ENCODE measurements at places on chromosomes 16 and 17.
A peak's percentile ranks its signal among the peaks of the same experiment; 100 is the strongest.

- DNase-seq = no peak
Measured at GRCh38 chr16:88404769-88405168, 22.0 kb downstream of the ZNF469 start.

GRCh38 chr17:43641416-43641815, 20.3 kb downstream of the MEOX1 start:
- no peak for DNase-seq

- no peak for DNase-seq
Measured at GRCh38 chr16:81008505-81008789, 1.4 kb downstream of the CENPN start.

DNA sequence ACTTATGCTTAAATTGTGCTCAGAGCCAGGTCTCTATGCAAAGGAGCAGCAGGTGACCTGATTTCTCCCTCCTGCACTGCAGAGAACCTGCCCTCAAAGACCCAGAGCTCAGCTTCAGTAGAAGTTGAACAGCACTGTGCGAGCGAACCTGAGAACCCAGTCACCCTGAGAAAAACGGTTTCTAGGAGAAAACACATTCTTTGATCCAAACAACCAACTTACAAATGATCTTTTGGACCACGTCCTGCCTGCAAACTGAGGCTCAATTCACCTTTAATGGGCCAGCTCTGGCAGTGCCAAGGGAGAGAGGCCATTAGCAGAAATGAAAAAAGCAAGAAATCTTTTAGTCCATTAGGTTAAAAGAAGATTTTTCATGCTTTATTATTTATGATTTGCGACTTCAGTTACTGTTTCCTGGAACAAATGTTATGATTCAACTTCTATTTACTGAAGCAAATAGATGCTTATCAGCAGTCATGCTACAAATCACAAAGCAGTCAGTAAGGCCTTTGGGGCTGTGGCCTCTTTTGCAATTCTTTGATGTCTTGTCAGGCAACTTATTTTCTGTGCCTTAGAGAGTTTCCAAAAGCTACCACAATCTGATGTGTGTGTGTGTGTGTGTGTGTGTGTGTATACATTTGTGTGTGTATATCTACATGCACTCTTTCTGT, 65.7 kb upstream of the LRRC37A3 start:
- DNase-seq = peak; percentile 50

GRCh38 chr16:22003195-22003594, 2.3 kb upstream of the PDZD9 start:
- DNase-seq = no peak

DNA sequence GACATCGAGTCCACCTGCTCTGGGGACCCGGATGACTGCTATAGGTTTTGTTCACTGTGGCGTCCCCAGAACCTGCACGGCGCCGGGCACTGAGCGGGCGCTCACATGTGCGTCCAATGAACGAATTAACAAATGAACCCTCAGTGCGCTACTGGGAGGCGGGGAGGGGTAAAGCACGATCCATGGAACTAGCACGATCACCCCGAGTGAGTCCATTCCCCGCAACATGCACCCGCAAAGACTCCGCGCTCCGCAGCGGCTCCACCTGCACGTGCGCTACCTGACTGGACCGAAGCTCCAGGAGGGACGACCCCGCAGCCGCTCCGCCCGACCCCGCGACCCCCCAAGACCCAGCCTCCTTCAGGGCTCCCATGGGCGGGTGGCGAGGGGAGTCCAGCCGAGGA, 491 bp downstream of the TRAP1 start:
- peak; percentile 8 for DNase-seq

DNA sequence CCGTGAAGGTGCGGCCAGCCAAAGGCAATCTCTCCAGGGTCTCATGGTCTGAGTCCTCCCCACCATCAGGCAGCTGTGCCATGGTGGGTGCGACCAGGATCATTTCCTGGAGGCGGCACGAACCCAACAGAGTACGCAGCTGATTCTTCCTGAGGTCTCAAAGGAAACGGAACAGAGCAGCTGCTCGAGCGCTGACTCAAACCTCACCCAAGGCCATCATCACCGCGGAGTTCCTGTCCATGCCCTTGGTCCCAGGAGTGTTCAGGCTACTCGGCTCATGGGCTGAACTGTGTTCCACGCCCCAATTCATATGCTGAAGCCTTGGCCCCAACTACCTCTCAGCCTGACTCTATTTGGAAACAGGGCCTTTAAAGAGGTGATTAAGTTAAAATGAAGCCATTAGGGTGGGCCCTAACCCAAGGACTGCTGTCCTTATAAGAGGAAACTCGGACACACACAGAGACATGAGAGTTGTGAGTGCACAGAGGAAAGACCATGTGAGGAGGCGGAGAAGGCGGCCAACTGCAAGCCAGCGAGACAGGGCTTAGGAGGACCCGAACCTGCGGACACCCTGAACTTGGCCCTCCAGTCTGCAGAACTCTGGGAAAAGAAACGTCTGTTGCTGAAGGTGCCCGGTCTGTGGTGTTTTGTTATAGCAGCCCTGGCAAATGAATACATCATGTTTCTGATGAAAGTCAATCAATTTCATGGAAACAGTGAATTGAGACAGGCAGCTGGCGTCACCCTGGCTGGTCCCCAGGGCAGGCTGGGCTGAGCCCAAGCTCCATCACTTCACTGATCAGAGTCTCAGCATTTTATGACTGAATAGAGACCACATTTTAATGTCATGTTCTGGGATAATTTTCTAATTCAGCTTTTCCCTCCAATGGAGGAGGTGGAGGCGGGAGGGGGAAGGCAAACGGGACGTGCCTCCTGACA, 13.7 kb downstream of the MXRA7 start:
- DNase-seq = no peak

- DNase-seq = no peak
Measured at GRCh38 chr17:31549121-31549524, 157.6 kb downstream of the RAB11FIP4 start.

DNA sequence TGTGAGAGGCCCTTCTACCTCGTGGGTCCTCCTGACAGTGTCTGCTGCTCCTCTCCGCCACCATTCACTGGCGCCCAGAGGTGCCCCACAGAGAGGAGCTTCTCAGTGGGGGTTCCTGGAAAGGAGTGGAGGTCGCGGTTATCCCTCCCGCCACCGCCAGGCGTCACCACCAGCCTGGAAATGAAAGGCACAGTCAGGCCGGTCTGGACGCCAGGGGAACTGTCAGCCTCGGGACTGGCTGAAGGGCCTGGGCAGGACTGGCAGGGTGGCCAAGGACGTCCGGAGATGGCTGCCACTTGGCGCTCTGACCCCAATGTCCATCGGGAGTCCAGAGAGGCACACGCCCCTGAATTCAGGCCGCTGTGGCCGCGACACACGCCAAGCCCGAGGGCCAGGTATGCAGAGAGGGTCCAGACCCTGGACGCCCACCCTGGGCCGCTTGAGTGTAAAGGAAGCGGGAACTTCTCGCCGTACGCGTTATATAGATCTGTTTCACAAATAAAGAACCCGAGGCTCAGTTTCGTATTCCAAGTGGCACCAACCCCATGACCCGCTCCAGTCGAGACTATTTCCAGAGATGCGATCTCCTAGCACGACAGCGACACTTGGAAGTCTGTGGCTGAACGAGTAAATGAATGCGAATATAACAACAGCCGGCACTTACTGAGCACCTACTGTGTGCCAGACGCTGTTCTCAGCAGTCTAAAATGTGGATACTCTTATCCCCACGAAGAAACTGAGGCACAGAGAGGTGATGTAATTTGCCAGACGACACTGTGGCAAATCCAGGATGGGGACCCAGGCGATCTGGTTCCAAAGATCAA, 7.6 kb upstream of the NXPH3 start:
- peak; percentile 79 for DNase-seq

DNA sequence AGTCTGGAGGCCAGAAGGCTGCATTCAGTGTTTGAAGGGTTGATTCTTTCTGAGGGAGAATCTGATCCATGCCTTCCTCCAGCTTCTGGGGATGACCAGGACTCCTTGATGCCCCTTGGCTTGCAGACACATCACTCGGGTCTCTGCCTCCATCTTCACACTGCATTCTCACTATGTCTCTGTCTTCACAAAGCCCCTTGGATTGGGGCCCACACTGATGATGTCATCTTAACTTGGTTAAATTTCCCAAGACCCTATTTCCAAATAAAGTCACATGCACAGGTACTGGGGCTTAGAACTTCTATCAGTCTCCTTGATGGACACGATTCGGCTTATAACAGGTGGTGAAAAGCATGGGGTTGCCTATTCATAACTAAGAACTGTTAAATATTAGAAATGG, 112.1 kb upstream of the MYOCD start:
- no peak for DNase-seq

DNA sequence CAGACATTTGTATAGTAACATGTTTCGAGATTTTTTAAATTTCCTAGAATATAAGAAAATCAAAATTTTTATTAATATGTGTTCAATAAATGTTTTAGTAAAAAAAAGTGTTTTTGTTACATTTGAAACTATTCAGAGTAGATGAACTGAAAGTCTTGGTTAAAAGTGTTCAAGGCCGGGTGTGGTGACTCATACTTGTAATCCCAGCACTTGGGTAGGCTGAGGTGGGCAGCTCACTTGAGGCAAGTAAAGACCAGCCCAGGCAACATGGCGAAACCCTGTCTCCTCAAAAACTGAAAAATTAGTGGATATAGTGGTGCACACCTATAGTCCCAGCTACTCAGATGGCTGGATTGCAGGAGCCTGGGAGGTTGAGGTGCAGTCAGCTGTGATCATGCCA, 16.8 kb upstream of the PHKG2 start:
- no peak for DNase-seq

GRCh38 chr16:12546918-12547607, 256.6 kb downstream of the CPPED1 start:
- no peak for DNase-seq

GRCh38 chr17:1590747-1591473, 28.3 kb upstream of the PITPNA start:
- no peak for DNase-seq

GRCh38 chr17:40501499-40501911, at the start of gene TNS4:
Gene TNS4 (minus strand): TSS chr17:40501623. CDS start chr17:40496425, 5,198 bp downstream.
- no peak for DNase-seq

Measured in activated CD4-positive, alpha-beta T cell treated with anti-CD3 and anti-CD28 coated beads, Interleukin-2, amount 50 U/mL, for 1 hour (primary cell).